ENCODE measurements at places on chromosomes 12 and 14.
A peak's percentile ranks its signal among the peaks of the same experiment; 100 is the strongest.

DNA sequence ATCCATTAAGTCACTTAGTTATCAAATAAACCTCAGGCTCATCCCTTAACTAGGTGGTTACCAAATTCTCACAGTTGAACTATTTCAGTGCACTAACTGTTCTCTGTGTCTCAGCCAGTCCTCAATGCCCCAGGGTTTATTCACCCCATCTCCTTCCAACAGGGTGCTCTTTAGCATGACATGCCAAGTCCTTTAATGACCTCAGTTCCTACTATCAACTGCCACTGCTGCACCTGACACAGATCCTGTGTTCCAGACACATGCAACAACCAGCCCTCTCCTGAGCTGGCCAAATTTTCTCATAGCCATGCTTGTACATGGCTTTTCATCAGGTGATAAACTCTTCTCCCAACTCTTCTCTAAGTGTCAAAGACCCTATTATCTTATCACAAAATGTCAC lies 80.0 kb downstream of the ATXN2 start:
- no peak for DNase-seq

GRCh38 chr12:123931686-123932321 lies 40.8 kb downstream of the CCDC92 start:
- no peak for DNase-seq

- no peak for DNase-seq
Observed at GRCh38 chr12:34297126-34297789, 275.0 kb downstream of the ALG10 start.

DNA sequence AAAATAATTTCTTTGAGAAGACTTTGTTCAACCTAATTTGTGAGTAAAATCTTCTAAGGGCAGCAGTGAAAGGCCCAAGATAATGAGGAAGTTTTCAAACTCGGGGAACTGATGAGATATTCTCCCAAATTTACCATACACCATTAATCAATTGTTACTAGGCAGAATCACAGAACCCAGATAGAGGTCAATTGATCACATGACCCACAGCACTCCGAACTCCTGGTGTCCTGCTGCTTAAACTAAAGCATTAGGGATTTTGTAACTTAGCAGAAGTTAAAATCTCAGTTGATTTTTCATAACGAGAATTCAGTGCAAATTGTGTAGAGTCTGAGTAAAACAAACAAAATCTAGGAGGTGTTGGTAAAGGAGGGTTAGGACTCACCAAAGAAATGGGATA lies 207.8 kb downstream of the C12orf42 start:
- DNase-seq = no peak

DNA sequence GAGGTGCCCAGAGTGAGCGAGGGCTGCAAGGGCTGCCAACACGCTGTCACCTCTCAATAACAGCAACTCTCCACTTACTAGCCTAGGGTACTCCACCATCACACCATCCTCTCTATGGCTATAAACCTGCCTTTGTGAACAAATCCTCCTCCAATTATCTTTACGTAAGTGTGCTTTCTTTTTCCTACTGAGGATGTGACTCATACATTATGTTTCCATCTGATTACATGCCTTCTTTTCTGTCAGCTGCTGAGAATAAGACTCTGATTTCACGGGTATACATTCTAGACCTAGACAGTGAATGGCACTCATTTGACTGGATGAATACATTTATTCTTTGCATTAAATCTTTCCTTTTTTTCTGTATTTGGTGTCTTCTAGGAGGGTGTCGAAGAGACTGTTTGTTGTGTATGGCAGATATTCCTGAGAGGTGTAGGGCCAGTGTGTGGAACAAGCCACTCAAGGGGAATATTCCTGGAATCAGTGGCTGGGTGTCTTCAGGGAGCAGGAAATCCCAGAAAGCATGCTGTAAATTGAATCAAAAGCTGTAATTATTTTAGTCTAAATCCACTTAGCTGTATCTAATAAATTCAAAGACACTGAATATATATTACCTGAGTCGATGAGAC lies 327.3 kb upstream of the TMTC1 start:
- peak; percentile 59 for DNase-seq

DNA sequence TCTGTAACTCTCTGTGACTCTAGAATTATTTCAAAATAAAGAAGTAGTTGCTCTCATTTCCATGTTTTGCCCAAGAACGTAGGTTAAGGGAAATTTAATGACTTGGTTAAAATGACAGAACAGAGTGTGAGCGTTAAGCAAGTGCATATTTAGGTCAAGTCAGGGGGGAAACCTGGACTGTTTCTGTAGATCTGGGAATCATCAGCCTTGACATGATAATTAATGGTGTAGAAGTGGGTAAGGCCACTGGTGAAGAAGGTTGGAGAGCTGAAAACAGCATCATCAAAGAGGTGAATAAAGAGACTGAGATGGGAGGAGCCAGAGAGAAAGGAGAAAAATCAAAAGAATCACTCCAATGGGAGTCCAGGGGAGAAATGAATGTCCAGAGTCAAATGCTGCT lies 49.4 kb upstream of the STK38L start:
- DNase-seq = peak; percentile 7

- no peak for DNase-seq
Observed at GRCh38 chr12:15192720-15193119, 28.5 kb downstream of the RERG start.

DNA sequence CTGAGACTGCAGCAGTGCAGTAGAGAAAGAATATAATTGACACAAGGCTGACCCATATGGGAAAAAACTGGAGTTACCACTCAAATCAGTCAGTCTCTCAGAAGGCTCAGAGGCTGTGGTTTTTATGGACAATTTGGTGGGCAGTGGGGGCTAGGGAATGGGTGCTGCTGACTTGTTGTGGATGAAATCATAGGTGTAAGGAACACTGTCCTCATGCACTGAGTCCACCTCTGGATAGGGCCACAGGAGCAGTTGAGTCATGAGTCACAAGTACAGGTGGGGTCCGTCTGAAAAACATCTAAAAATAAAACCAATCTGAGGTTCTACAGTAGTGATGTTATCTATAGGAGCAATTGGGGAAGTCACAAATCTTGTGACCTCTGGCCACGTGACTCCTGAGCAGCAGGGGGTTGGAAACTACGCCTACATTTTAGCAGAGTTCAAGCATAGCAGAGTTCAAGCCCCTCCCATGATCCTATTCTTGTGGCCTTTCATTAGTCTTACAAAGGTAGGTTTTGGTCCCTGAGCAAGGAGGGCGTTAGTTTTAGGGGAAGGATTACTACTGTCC lies 18.1 kb upstream of the SGPP1 start:
- no peak for DNase-seq

DNA sequence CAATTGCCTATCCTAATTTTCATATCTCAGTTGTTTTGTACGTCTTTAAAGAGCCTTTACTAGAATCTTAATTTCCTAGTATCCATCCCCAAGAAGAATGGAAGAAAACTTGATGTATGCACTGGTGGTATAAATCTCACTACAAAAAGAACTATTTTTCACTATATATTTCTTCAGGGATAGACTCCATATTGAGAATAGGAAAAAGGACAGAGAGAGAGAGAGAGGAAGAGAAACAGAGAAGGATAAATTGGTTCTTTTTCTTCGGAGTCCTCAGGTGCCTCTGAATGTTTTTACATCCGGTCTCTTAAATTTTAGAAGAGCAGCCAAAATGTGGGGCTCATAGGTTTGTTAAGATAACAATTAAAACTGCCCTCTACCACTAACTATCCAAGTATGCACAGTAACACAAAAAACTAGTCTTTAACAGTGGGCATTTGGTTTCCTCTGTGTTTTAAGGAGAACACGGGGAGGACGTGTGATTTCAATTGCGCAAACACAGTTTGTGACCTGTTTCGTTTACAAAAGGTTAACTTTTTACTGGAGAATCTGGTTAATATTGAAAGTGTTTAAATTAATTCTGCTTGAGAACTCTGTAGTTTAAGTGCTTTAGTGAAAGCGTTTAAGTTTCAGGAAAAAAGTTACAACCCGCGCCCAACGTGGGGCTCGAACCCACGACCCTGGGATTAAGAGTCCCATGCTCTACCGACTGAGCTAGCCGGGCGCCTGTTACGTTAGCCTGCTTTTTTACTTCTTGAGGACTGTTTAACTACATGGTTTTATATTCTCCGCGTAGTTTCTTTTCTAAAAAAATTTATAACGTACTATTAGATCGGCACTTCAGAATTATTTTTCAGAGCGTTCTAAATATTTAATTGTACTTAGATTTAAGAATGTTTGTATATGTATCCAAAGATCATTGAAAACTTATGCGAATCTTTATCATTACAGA lies 5.1 kb upstream of the PSMA3 start:
- DNase-seq = peak; percentile 75

DNA sequence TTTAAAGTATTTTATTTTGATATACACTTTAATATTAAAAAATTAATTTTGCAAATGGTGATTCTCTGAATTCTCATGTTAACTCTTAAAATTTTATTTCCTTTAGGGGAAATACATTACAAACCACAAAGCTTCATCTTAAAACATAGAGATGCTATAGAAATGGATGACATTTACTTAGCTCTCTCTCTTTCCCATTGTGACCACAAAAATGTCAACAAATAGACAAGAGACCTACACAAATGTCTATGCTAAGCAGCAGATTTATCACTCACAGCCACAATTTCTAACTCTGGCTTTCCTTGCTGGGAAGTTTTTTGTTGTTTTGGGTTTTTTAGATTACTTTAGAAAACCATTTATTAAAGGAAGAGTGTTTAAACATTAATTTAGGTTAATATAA lies 19.9 kb upstream of the PHC1 start:
- DNase-seq = no peak

GRCh38 chr12:123054371-123054770 lies 73.9 kb downstream of the ARL6IP4 start:
- DNase-seq = no peak

DNA sequence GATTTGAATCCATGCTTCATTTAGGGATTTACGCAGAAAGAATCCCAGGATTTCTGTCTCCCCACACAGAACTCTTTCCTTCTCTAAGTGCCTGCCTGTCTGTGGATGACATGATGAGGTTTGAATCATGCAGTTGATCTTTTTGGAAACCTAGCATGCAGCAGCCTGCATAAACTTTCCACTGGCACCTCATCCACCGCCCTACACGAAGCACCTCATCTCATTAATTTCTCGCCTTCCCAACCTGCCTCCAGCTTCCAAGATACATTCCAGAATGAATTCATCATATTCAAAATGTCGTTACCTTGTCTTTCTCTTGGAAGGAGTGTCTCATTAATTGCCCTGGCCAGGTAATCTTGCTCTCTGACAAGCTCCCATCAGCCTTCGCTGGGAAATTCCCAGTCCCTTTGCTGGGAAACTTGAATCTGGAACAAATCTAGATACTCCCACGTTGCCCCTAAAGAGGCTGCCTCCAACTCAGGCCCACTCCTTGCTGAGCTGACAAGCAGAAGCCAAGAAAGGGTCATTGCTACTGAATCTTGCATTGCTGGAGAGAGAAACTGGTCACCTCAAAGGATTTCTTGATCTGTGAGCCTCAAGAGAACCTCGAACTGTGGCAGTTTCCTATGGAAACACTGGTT lies 48.2 kb downstream of the SERPINA3 start:
- DNase-seq = no peak

GRCh38 chr14:28754209-28754985 lies 12.2 kb upstream of the FOXG1 start:
- DNase-seq = peak; percentile 89

- DNase-seq = no peak
Observed at GRCh38 chr12:53603804-53604203, 22.4 kb downstream of the ATF7 start.

DNA sequence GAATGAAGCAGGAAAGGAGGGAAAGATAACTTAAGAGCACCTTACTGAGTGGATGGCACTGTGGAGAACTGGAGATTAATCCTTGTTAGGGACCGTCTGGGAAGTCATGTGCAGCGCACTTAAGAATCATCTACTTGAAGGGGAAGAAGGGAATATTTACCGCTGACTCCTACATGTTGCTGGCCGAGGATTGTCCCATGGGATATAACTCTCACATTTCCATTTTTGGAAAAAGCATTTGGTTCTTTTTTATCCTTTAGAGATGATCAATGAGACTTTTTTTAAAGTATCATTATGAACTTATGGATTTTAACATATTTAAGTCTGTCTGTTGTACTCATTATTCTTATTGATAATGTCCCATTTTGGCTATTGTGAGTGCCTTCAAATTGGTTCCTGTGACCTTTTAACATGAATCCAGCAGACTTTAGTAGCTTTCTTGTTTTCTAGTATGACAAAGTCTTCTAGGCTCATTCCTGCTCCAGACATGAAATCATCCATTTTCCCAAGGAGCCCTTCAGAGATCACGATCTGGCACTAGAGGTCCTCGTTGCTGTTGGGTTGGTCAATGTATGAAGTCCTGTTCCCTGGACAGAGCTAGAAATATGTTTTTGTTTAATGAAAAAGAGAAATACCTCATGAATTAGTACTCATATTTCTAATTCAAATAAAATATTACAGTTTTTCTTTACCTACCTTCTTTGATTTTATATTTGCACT lies 20.2 kb upstream of the FAM234B start:
- peak; percentile 56 for DNase-seq

- DNase-seq = peak; percentile 32
Observed at GRCh38 chr14:81066672-81067071, 111.3 kb downstream of the TSHR start.

DNA sequence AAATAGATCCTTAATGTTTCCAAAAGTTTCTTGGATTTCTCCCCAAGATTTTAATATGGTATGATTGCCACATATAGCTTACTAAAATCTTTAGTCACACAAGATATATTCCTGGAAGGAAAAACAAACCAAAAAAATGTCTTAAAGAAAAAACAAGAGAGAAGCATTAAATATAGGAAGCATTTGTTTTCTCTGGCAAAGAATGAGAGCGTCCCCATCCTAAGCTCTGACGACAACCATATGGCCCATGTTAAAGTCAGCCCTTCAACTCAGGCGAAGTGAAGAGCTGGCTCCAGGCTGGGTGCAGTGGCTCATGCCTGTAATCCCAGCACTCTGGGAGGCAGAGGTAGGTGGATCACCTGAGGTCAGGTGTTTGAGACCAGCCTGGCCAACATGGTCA lies 35.6 kb downstream of the GCH1 start:
- DNase-seq = no peak

DNA sequence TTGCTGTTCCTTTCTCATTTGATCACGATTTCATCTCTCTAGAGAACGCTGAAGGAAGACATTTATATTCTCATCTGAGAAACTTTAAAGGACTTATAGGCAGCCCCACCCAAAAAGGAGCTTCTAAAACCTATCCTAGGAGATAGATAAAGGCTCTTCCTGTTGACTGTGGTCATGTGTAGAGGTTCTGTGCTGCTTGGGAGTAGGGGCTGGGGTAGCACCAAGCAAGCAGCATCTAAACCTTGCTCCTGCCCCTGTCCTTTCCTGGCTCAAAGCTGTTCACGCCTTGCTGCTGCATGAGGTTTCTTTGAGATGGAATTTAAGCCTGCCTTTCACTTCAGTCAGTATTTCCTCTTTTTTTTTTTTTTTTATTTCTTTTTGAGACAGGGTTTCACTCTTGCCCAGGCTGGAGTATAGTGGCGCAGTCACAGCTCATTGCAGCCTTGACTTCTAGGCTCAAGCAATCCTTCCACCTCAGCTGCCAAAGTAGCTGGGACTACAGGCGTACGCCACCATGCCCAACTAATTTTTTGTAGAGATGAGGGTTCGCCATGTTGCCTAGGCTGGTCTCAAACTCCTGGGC lies 41.4 kb downstream of the RAB35 start:
- no peak for DNase-seq

- DNase-seq = no peak
Observed at GRCh38 chr14:25026476-25027137, 23.3 kb downstream of the STXBP6 start.
